ENCODE measurements at places on chromosomes 1 and 21.
A peak's percentile ranks its signal among the peaks of the same experiment; 100 is the strongest.

DNA sequence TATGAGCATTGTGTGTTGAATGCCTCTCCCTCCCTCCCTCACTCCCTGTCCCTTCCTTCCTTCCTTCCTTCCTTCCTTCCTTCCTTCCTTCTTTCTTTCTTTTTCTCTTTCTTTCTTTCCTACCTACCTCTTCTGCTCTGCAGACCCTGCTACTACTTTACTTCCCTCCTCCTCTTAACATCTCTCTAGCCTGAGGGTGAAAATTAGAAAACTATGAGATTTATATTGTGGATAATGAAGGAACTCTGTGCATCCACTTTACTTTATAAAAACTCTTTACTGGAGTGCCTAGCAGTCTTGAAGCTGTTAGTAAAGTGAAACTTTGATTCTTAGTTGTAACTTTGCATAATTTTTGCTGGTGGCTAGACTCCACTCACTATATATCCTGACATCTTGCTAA, 572.2 kb downstream of the RWDD3 start:
- DNase-seq, result no peak

DNA sequence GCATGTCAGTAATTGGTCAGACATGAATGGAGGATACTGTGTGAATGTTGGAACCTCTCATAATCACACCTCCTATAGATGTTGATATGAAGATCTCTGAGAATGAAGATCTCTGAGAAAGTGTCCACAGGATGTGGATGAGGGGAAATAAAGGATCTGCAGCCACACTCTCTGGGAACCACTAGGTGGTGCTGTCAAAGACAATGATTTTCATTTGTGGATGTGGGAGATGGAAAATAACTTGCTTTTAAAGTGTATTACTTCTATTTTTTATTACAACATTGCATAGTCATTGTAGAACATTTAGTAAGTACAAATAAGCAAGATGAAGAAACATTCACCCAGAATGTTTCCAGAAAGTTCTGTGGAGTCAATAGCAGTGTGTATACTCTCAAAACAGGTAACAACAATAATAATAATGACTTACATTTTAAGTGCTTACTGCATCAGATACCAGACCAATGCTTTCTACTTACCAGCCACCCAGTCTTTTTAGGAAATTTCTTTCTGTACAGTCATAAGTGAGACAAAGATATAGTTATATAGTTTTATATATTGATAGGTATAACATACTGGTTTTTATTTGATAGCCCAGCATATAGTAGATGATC, 128.2 kb downstream of the ATG4C start:
- DNase-seq, result peak; percentile 48

DNA sequence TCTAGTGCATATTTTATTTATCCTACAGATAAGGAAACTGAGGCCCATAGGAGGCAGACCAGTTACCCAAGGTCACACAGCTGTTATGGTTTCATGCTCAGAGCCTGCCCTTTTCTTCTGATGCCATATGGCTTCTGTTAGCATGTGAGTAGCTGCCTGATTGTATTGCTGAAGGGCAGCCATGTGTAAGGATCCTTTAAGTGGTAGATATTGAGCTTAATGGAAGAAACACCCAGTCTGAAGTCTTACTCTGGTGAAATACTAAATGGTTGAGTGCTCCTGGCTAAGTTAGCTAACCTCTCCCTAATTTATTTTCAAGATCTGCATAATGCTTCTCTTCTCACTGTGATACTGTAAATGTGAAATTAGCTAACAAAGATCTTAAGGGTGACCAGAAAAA, 30.9 kb downstream of the ADAMTS5 start:
- DNase-seq, result no peak

GRCh38 chr1:182599339-182599738, 4.8 kb downstream of the RGS16 start:
- no peak for DNase-seq

DNA sequence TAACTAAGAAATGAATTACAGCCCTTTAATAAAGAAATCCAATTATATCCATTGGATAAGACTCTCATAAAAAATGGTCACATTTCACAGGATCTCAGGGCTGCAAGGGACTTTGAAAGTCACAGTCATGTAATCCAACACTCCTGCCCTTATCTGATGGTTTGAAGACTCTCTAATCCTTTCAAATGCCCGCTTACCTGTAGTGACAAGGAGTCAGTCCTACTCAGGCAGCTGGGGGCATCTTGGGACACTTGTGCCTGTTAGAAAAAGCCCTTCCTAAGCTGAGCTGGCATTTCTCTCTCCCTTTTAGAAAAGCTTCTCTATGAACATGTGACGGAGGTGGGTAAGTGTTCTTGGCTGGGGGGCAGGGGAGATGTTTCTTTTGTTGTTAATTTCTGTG, 11.0 kb upstream of the ZNF691 start:
- DNase-seq, result no peak

- peak; percentile 72 for DNase-seq
These were observed 58.0 kb downstream of the DDX20 start for GRCh38 chr1:111813440-111814304.

GRCh38 chr1:67133177-67133576, 1.6 kb downstream of the C1orf141 start:
- no peak for DNase-seq

GRCh38 chr1:237975903-237976302, 85.2 kb upstream of the ZP4 start:
- no peak for DNase-seq

DNA sequence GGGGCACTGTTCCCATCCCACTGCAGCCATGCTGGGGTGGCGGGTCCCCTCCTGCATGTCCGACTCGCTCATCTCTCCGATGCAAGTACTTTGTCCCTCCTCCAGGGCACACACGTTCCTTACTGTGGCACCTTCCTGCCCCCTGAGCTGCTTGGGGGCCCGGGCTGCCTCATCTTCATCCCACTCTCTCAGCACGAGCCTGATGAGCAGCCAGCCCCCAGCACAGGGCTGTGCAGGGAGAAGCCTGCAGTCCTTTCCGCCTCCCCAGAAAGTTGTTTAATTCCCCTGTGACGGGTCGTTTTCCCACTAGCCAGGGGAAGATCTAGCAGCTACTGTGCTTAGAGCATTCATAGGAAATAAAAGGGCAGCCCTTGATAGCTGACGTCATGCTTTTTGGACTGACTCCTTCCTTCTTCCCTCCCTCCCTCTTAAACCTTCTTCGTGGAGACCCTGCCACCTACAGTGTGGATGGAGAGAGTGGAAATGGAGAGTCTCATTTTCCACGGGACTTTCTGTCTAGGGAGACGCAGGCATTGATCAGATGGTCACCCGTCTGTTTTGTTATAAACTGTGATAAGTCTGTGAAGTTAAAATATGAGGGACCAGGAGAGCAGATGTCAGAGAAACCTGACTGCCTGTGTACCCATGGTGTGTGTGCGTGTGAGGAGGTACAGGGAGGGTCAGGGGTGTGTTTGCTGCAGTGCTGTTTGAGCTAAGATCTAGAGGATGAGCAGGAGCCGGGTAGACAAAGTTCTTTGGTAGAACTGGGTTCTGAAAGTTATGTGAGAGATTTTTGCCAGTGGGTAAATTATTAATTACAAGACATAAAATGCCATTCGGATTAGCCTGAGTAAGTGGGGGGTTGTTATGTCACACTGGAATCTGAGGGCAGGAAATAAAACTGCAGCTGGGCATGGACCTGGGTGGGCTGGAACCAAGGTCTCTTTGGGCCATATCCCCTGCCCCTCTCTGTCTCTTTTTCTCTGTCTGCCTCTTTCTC, 34.3 kb downstream of the GPR137B start:
- no peak for DNase-seq

DNA sequence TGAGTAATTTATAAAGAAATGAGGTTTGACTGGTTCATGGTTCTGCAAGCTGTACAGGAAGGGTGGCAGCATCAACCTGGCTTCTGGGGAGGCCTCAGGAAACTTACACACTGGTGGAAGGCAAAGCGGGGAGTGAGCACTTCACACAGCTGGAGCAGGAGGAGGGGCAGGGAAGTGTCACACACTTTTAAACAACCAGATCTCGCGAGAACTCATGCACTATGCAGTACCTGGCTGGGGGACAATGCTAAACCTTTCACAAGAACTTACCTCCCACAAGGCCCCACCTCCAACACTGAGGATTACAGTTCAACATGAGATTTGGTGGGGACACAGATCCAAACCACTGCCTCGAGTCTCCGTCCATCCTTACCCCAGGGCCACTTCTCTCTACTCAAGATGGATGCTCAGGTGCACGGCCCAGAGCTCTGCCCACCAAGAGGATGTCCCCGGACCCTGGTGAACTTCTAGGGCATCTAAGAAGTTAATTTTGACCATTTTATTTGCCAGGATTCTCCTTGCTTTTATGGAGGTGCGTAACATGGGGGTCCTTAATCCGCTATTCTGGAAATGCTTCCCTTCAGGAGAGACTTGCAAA, 22.7 kb upstream of the ACTRT2 start:
- no peak for DNase-seq

GRCh38 chr1:86470859-86471258, 2.1 kb downstream of the CLCA1 start:
- DNase-seq, result no peak

GRCh38 chr1:212226467-212226866, 58.7 kb upstream of the PPP2R5A start:
- DNase-seq, result no peak

GRCh38 chr1:43763497-43763973, 56.2 kb downstream of the ST3GAL3 start:
- DNase-seq, result peak; percentile 88

GRCh38 chr1:41907446-41907845, 11.3 kb downstream of the HIVEP3 start:
- DNase-seq, result no peak

- no peak for DNase-seq
These were observed 646 bp upstream of the PDZK1IP1 start for GRCh38 chr1:47190509-47190855.

- DNase-seq, result no peak
These were observed 740.5 kb upstream of the B3GALT2 start for GRCh38 chr1:193926956-193927355.

DNA sequence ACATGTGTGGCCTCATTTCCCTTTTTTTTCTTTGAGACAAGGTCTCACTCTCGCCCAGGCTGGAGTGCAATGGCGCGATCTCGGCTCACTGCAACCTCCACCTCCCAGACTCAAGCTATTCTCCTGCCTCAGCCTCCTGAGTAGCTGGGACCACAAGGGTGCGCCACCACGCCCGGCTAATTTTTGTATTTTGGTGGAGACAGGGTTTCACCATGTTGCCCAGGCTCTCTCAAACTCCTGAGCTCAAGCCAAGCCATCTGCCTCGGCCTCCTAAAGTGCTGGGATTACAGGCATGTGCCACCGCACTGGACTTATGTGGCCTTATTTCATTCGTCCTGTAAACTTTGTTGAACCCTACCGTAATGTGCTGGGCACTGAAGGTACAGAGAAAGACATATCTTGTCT, 569 bp upstream of the WARS2 start:
- peak; percentile 57 for DNase-seq

DNA sequence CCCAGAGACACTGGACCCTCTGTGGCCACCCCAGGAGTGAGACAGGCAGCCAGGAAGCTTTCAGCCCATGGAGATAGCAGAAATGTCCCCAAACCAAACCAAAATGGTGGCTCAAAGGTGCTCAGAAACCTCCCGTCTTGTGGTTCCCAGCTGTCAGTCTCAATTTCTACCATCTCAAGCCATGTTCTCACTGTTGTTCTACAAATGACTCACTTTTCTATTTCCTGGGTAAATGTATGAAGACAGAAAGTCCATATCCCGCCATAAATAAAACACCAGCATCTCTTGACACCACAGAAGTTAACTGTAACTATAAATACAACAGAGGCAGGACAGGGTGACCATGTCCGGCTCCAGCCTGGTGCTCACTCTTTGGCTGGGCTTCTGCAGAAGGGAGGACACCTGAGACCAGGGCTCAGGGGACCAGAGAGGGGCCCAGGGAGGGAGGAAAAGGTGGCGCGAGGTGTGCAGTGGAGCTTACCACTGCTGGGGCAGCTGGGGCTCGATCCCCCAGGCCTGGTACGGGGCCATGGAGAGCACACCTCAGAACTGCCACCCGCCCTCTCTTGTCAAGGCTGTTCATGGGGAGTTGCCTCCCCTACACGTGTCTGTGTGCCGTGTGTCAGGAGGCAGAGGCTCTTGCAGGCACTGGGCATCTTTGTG, 43.6 kb downstream of the EPHB2 start:
- DNase-seq, result no peak

DNA sequence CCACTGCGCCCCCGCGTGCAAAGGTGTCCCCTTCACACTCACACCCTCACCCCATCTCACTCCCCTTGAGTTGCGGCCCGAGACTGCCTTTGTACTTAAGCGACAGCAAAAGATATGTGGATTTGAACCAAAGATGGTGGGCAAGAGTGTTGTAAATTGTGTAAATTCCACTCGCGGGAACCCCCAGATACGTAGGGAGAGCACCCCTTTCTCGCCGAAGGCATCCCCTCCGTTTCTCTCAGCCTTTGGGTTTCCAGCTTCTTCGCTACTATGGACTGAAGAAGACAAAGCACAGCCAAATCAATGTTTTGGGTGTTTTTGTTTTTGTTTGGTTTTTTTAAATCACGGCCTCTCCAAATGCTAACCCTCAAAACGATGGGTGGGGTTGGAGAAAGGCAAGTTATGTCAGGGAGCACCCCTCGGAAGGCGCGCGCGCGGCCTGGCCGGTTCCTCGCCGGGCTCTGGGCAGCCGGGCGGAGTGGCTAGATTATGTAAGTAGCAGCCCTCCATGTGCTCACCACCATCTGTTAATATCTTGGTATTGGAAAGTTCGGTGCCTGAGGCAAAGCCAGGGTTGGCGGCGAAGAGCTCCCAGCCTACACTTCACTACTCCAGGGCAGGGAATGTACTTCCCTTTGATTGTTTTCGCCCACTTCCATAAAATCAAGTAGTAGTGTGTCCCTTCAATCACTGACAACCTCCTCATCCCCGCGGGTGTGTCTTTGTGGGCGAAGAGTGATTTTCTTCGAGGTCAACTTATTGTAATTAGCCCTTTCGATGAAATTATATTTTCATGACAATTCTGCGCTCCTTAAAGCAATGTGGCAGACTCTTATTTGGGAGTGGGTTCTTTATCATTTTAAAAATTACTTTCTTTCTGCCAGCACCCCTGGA, 4.0 kb upstream of the PROX1 start:
- DNase-seq, result no peak

DNA sequence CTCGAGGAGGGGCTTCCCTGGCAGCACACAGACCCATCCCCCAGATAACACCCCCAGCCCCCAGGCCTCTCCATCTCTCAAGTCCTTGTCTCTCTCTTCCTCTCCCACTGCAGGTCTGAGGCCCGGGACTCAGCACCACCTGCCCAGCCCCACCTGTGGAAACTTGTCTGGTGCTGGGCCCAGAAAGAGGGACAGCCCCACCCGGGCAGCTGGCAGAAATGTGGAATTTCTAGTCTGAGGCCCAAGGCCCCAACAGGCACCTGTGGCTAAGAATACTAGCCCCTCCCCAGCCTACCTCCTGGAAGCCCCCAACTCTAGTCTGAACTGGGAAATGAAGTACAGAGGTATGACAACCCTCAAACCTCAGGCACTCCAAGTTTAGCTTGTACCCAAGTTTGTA, 15.4 kb downstream of the TTC39A start:
- DNase-seq, result no peak

GRCh38 chr1:225361176-225361575, 66.7 kb downstream of the LBR start:
- no peak for DNase-seq

All from trophoblast cell (in vitro differentiated cells and primary cell).